ENCODE measurements at places on chromosomes 1 and 21.

GRCh38 chr1:221912230-221912629 lies 170.3 kb upstream of the DUSP10 start:
- no peak for DNase-seq

GRCh38 chr1:24263211-24263610 lies 55.9 kb upstream of the GRHL3 start:
- DNase-seq = no peak

GRCh38 chr1:177669161-177669560 lies 300.7 kb downstream of the SEC16B start:
- DNase-seq = no peak

GRCh38 chr1:30756545-30757351 lies 826 bp downstream of the LAPTM5 start:
- DNase-seq = peak; percentile 82

DNA sequence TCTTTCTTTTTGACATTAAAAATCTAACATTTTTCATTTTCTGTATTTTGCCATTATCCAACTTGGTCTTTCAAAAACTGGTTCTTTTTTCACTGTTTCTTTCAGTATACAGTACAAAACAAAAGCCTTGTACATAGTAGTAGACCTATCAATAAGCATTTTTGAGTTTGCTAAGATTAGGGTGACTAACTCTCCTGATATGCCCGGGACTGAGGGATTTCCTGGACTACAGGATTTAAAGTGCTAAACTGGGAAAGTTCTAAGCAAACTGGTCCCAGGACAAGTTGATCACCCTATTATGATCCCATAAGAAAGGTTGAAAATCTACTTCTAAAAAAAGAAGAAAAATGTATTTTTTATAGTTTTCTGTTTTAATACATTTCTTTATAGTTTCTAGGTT lies 120.9 kb downstream of the USP25 start:
- DNase-seq = no peak

DNA sequence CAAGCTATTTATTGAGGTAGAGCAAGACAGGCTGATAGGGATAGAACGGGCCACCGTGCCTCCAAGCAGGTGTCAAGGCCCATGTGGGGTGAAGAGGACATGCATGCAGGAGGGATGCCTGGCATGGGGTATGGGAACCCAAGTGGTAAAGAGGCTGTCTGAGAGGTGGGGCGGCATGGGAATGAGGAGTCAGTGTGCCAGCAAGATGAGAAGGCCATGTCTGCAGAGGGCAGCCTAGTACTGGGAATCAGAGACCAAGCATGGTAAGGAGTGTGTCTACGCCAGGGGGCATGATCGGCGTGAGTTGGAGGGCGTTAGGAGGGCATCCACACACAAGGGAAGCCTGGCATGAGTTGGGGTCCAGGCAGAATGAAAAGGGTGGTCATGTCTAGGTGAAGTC lies 303.7 kb upstream of the PLD5 start:
- DNase-seq = no peak

DNA sequence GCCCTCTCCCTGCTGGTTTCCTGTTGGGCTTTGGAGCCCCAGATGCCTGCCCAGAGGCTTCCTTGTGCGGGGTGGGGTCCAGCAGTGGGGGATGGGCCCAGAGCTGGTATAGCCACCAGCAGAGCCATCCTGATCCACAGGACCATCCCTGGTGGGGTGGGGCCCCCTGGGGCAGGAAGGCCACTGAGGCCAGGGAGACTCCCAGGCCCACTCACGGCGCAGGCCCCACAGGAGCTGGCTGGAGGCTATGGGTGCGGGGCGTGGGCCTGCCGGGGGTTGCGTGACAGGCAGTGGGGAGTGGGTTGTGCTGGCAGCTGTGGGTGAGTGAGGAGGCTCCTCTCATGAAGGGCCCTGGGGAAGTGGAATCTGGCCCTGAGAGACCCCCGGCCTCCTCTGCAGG lies 5.7 kb downstream of the LRRC3 start:
- DNase-seq = no peak

DNA sequence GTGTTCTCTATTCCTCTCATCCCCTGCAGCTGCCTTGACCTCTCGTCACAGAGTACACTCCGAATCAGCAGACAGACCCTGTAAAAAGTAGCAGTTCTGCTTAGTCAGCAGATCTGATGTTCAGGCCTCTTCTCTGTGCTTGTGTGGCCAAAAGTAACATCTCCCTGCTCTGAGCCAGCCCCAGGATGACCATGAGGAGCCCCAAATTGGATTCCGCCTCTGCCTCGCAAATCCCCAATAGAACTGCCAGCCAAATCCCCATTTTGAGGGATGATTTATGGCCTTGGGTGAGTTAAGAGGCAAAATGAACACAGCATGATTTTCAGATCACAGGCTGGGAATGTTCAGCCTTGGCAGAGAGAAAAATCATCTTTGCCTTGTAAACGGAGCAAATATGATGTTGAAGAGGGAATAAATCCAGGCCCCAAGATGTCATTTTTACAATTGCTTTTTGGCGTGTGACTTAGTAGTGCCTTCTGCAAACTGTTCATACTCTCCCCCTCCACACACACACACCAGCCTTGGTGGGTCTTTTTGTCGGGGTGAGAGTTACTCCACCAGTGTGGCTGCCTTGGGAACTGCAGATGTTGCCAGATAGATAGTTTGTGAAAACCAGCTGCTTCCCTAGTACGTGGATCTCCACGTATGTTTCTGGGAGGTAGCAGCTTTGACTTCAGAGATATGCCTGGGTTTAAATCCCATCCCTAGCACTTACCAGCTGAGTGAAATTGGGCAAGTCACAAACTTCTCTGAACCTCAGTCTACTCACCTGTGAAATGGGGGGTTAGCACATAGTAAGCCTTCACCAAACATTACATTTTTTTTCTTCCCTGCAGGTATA lies 77.8 kb downstream of the MAN1C1 start:
- DNase-seq = no peak

- DNase-seq = no peak
These were observed 64.7 kb downstream of the GORAB start for GRCh38 chr1:170596701-170597100.

DNA sequence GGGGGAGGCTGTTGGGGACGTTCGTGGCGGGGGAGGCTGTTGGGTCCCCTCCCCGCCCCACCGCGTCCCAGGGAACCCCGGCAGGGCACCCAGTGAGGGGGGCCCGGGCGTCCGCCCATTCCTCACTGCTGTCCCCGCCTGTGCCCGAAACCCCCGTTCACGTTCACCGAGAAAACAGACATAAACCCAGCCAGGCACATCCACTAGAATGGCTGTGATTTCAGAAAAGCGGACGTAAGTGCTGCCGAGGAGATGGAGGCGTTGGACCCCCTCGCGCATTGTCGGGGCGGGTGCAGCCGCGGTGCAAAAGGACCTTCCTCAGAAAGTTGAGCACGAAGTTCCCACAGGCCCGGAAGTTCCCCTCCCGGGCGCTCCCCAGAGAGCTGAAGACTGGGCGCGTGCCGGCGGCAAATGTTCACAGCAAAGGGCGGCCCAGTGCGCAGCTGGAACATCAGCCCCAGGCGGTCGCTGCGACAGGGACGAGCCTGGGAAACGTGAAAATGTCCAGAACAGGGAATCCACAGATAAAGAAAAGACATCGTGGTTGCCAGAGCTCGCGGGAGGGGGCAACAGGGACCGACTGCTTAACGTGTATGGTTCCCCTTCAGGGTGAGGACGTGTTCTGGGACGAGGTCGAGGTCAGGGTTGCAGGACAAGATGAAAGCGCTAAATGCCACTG lies 18.5 kb upstream of the SAMD11 start:
- no peak for DNase-seq

GRCh38 chr1:1545946-1546737 lies 5.7 kb upstream of the TMEM240 start:
- no peak for DNase-seq

DNA sequence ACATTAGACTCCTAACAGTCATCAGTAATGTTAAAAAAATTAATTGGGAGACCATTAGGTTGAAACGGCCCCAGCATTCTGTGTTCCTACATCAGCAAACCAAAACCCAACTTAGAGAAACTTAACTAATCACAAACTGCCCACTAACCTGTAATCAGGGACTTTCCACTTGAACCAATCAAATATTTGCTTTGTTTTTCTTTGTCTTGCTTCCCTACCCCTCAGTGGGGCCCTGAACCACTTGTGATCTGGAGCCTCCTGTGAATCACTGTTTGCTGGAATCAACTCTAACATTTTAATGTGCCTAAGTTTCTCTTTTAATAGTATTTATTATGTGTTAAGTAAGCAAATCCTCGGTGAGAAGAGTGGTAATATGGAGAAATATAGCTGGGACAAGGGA lies 64.0 kb downstream of the ABCA4 start:
- DNase-seq = no peak

- no peak for DNase-seq
These were observed 14.0 kb upstream of the GBP5 start for GRCh38 chr1:89286549-89287180.

- DNase-seq = no peak
These were observed 55.9 kb upstream of the ATP5PO start for GRCh38 chr21:33971492-33972013.

GRCh38 chr1:234970401-234970730 lies 158.3 kb downstream of the TOMM20 start:
- no peak for DNase-seq

- DNase-seq = no peak
These were observed 39.2 kb upstream of the POU3F1 start for GRCh38 chr1:38085666-38086330.

DNA sequence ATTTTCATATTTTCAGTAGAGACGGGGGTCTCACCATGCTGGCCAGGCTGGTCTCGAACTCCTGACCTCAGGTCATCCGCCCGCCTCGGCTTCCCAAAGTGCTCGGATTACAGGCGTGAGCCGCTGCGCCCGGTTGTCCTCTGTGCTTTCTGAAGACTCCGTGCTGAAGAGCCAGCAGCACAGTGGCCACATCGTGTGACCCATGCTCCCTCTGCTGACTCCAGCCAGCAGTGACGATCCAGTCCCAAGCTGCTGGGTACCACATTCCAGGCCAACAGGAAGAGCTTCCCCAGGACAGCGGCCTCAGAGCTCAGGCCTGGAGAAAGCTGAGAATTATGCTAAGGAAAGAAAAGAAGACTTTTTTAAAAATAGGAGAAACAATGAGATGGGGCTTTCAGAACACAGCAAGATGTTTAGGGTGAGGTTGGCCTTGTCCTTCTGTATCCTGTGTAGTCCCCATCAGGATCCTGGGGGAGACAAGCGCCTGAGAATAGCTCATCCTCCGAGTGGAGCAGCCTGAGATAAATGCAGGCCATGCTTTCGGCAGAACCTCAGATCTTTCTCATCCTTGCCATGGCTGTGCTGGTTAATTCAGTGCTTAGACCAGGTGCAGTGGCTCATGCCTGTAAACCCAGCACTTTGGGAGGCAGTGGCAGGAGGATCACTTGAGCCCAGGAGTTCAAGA lies 207.1 kb downstream of the SLC35F3 start:
- DNase-seq = no peak

DNA sequence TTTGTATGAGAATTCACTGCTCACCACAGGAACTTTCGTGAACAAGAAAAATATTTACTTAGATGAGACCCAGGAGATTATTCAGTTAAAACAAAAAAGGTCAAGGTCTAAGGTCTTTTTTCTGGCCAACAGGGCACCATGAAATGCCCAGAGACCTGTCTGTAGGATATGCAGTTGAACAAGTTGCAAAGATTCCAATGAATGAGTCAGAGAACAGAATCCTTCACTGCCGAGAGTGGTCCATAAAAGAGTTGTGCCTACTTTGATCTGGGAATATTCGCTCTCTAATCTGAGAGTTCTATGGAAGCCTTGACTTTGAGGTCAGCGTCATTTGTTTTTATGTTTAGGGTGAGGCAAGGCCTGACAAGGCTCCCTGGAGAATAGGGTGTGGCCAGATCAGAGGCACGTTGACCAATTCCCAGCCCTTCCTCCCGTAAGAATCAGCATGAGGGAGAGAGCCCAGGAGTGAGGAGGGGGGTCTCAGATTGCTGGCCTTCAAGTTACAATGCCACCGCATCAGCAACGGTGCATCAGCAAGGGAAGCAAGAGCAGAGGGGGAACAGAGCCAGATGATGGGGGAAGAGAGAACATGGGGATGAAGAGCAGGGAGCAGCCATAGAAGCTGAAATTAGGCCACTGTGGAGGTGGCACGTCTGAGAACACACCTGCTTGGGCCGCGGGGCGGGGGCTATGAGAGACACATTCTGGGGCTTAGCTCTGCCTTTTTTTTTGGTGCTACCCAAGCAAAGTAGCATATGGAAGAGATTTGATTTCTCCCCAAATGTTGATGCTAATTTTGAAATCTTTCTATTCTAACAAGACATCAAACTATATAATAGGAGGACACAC lies 206.4 kb upstream of the RAB4A start:
- no peak for DNase-seq

DNA sequence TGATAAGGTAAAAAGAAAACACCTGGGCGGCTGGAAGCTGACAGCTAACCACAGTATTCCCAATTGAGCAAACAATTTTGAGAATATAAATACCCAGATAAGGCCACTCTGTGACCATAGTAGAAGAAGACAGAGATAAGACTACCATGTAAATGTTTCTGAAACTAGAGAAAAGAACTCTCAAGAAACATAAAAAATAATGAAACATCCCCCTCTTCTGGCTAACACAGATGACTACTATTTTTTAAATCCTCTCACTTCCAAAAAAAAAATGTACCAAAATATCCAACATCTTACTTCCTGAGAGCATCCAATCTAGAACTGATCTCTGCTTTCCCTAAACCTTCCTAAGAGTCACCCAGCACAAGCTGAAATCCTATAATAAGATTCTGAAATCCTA lies 125.9 kb downstream of the HFM1 start:
- no peak for DNase-seq

DNA sequence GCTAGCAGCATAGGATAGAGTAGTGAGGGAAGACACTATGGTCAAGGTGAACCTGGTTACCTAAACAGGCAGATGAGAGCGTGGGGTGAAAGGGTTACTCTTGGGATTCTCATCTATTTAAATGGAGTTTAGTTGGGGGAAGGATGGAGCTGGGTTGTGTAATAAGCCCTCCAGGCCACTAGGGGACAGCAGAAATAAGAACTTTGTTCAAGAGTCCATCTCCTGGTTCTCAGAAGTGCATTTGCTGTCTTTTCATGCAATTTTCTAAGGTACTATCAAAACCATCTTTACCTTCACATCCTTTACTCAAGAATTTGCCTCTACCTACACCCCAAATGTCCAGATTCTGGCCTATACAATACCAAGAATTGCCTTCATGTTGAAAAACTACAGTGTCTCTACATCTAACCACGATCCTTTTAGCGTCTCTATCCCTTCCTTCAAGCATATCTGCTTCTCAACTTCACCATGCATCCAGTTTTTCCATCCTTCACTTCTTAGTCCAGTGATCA lies 28.0 kb downstream of the SLAMF1 start:
- DNase-seq = no peak

- no peak for DNase-seq
These were observed 14.4 kb downstream of the SLC5A9 start for GRCh38 chr1:48236716-48237470.

Measured in T-helper 22 cell (primary cell).